ENCODE measurements at places on chromosomes 16 and 17. TPM values are rescaled to one million over a fixed set of nuclear protein-coding genes. Genes with fewer than 3 reads are reported as not detected.

The CDH13 gene
- total RNA-seq = 78.2 TPM

The ZACN gene
- not detected for total RNA-seq

The PDIA2 gene
- not detected for total RNA-seq

The TRIM16 gene
- total RNA-seq = 65.4 TPM

The HEATR9 gene
- not detected for total RNA-seq

The ZNF319 gene
- 6.4 TPM for total RNA-seq

The PRSS22 gene
- total RNA-seq = not detected

The SEPTIN12 gene
- total RNA-seq = 0.06 TPM

The KRT12 gene
- total RNA-seq = not detected

The BAIAP3 gene
- 3.7 TPM for total RNA-seq

The SPEM1 gene
- not detected for total RNA-seq

The RAPGEFL1 gene
- 1.1 TPM for total RNA-seq

The HERPUD1 gene
- 106 TPM for total RNA-seq

The EVPLL gene
- total RNA-seq = not detected

The SECTM1 gene
- 2.2 TPM for total RNA-seq

The TNFRSF12A gene
- total RNA-seq = 61.0 TPM

The WRAP53 gene
- 11.8 TPM for total RNA-seq

The GNGT2 gene
- total RNA-seq = 0.50 TPM

The SNX20 gene
- total RNA-seq = not detected

The EEF2K gene
- total RNA-seq = 37.4 TPM

The KRTAP2-2 gene
- total RNA-seq = not detected

The CDR2L gene
- total RNA-seq = 17.1 TPM

The KRT31 gene
- not detected for total RNA-seq

The MPP2 gene
- total RNA-seq = 0.16 TPM

The ABCA9 gene
- total RNA-seq = 3.4 TPM

The KIF2B gene
- total RNA-seq = not detected

The LGALS9B gene
- total RNA-seq = not detected

The EPOP gene
- 0.63 TPM for total RNA-seq

The TNRC6A gene
- 13.4 TPM for total RNA-seq

The CD300E gene
- total RNA-seq = not detected

The ADPRM gene
- 8.3 TPM for total RNA-seq

The ANKRD40CL gene
- not detected for total RNA-seq

The SPATA22 gene
- total RNA-seq = not detected

The RAD51D gene
- total RNA-seq = 9.3 TPM

The THOC6 gene
- total RNA-seq = 24.1 TPM

The EPX gene
- total RNA-seq = not detected

Measured in bladder microvascular endothelial cell (primary cell).